ENCODE measurements at places on chromosomes 13 and 19.

DNA sequence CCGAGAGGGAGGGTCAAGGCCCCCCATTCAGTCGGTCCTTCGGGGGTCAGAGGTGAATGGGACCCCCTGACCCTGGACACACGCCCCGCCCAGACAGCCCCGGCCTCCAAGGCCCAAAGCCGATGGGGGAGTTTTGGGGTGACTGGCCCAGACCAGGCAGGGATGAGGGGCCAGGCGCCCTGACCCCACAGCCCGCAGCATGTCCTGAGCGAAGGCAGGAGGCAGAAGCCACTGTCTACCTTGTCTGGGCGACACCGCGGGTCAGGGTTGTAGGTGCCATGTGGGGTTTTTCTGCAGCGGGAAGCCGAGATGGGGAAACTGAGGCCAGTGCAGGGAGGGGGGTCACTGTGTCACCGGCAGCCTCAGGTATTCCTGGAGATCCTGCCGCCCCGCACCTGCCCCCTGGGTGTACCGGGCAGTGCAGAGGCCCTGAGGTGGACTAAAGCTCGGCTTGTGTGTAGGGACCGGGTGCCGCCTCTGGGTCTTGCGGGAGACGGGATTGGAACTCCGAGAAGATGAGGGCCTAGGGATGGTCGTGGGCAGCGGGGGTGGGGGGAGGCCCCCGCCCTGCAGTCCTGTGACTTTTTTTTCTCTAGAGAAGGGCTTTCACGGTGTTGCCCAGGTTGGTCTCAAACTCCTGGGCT is 8.5 kb downstream of the ARID3A start:
- no peak for DNase-seq

GRCh38 chr19:29371251-29372090 is 154.3 kb upstream of the VSTM2B start:
- no peak for DNase-seq

DNA sequence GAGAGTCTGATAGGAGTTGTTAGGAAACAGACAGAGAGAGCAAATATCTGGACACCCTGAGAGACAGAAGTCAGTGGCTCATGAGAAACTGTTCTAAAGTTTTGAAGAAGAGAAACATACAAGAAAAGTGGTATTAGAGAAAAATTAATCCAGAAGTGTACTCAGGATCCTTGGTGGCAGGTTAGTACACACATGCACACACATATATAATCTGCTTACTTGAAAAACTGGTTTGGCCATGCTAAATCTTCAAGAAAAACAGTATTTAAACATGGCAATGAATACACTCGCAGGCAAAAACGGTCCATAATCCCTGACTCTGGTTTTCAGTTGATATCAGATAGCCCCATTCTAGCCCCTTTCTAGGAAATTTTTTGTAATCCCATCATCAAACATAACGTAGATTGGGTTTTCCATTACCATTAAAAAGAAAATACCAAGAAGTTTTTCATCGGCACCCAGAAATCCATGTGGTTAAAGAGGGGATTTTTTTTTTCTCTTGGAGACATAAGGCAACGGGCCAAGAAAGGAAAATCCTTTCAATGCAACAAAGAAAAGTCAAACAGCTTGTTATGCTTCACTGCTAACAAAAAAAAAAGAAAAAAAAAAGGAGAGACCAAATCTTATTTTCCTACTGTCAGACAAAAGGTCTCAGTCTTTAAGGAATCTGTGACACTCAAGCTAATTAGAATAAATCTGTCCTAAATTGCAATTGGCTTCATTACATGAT is 178.0 kb upstream of the MIR17HG start:
- DNase-seq, result no peak

DNA sequence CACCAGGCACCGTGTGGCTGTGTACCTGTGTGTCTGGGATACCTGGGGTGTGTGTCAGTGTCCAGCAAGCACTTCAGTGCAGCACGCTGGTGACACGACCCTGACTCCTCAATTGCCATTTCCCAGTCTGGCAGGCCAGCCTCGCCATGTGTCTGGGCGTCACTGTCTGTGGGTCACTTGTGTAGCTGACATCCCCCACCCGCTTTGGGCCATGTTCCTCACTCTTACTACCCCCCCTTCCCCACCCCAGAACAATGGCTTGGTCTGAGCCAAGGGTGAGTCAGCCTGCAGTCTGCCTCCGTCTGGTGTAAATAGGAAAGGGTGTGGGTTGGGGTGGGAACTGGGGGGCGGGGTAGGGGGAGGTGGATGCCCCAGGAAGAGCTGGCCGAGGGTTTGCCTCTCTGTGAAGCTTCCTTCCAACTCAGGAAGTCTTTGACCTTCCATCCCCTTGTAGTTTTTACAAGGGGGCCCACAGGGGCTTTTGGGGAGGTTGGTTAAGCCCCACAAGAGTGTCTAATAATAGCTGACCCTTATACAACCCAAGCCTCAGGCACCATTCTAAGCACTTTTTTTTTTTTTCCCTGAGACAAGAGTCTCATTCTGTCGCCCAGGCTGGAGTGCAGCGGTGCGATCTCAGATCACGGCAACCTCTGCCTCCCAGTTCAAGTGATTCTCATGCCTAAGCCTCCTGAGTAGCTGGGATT is 17.6 kb downstream of the NOVA2 start:
- peak; percentile 83 for DNase-seq

GRCh38 chr13:67630640-67631039 is 400.5 kb upstream of the PCDH9 start:
- no peak for DNase-seq

- no peak for DNase-seq
These were observed 3.3 kb upstream of the NUDT19 start for GRCh38 chr19:32688311-32688710.

GRCh38 chr19:42269478-42270345 is 660 bp downstream of the CIC start:
- no peak for DNase-seq

- no peak for DNase-seq
These were observed 5.9 kb downstream of the RAB8A start for GRCh38 chr19:16117594-16118033.

DNA sequence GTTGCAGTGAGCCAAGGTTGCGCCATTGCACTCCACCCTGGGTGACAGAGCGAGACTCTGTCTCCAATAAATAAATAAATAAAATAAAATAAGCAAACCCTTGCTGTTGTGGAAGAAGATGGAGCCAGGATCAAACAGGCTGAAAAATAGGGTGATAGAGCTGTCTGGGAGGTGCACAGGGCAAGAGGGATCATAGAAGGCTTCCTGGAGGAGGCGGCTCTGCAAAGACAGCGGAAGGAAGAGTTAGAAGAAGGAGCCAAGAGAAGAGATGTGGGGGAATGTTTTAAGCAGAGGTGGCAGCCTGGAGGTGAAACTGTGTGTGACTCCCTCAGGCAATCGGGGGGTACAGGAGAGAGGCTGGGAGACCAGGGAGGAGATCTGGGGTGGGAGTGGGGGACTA is 40.6 kb downstream of the ZNRF4 start:
- DNase-seq, result no peak

GRCh38 chr19:46624958-46625661 is at the start of gene PTGIR:
PTGIR (minus strand) TSS chr19:46625089; CDS start chr19:46624225, 864 bp downstream.
- no peak for DNase-seq

GRCh38 chr19:40933025-40933424 is 51.0 kb upstream of the CYP2A7 start:
- DNase-seq, result peak; percentile 31

- no peak for DNase-seq
These were observed 13.8 kb upstream of the CYP4F2 start for GRCh38 chr19:15911599-15912235.

- no peak for DNase-seq
These were observed 18.6 kb downstream of the TMEM255B start for GRCh38 chr13:113777311-113778260.

DNA sequence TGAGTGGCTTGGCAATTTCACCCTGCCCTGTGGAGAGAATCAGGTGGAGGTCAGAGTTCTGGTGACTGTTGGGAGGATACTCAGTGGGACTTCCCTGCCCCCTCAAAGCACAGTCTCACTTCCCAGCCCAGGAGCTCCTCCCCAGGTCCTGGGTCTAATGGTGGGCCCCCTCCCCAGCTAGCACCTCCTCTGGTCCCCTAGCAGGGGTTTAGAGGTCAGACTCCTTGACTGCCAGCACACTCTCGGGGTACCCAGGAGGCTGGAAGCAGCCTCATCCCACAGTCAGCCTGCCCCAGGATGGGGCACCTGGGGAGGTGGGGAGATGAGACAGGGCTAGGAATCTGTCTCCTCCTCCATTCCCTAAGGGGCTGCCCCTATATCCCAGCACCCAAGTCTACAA is 65.2 kb downstream of the COLGALT1 start:
- no peak for DNase-seq

GRCh38 chr19:45152504-45153338 is 8.1 kb downstream of the NKPD1 start:
- no peak for DNase-seq

DNA sequence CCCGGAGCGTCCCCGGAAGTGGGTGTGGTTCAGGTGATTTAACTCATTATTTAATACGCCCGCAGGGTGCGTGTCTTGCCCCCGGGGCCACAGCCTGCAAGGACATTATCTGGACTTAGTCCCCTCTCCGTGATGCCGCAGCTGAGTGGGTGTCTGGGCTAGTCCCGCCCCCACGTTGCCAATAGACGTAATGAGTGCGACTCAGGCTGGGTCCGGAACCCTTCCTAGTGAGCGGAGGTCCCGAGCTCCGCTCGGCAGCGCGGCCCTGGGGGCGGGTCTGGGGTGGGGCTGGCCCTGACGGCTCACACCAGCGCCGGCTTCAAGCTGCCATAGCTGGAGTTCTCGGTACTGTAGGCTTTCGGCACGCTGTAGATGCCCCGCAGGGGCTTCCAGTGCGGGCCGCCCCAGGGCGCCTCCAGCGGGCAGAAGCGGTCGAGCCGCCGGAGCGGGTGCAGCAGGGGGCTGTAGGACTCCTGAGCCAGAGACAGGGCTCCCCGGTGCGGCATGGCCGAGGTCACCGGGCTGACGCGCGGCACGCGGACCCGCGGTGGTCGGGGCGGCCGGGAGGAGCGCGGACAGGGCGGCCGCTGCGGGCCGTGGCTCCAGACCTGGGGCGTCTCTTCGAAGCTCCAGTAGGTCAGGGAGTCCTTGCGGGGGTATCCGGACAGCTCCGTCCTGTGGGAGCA is 918 bp upstream of the LHB start:
- peak; percentile 83 for DNase-seq

GRCh38 chr19:2428756-2429711 is 1.6 kb upstream of the TIMM13 start:
- DNase-seq, result no peak

- peak; percentile 39 for DNase-seq
These were observed 1.7 kb upstream of the USPL1 start for GRCh38 chr13:30615866-30616541.

- DNase-seq, result no peak
These were observed 2.4 kb downstream of the ALOX5AP start for GRCh38 chr13:30737511-30738337.

DNA sequence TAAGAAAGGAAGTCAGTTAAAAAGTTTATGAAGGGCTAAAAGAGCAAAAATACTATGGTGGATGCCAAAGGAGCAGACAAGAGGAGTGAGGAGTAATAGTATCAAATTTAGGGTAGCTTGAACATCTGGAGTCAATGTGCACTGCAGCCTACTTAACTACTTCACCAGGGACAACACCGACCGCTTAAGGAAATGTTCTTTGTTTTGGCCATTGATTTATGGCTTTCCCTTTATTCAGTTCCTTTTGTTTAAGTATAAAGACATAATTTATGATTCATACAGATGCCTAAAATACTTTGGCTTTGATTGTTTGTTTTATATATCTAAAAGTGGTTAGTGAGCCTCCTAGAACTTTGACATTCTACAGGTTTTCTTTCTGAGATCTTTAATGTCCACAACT is 276.3 kb upstream of the PRR20A start:
- DNase-seq, result no peak

- DNase-seq, result peak; percentile 53
These were observed 26.4 kb downstream of the C13orf46 start for GRCh38 chr13:113947311-113948033.

- DNase-seq, result no peak
These were observed 247.3 kb upstream of the MAB21L1 start for GRCh38 chr13:35723821-35724220.

DNA sequence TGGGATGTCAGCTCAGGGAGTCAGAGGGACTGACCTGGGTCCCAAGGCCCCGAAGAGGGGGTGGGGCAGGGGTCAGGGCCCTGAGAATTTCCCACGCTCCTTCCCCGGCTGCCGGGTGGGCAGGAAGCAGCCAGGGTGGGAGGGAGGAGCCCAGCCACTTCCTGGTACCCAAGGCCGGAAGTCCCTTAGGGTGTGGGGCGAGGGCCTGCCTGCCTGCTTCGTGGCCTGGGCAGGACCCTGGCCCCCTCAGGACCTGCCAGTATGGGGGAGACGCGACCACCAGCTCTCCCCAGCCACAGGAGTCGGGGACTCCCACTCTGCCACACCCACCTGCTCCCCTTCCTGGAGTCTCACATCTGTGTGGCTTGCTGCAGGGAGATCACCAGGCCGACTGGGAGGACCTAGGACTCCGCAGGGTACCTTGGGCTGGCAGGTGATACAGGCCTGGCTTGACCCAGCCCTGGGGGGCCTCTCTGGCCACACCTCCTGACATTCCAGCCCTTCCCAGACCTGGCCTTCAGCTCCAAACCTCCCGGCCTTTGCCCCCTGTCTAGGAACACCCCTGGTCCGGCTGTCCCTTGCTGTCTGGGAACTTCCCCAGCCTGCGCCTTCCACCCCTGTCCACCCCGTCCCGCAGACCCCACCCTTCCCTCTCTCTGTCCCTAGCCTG is 9.8 kb upstream of the CIRBP start:
- peak; percentile 81 for DNase-seq

Data from SW480 (cell line).